ENCODE measurements at places on chromosomes 5 and 9. TPM values are rescaled to one million over a fixed set of nuclear protein-coding genes. Genes with fewer than 3 reads are reported as not detected.

Gene GADD45G
- total RNA-seq, result 40.4 TPM

Gene ARL14EPL
- total RNA-seq, result not detected

Gene SEC61B
- total RNA-seq, result 148 TPM

Gene UNC5A
- total RNA-seq, result not detected

Gene ZBTB5
- 10.6 TPM for total RNA-seq

Gene IFNA2
- total RNA-seq, result not detected

Gene C7
- not detected for total RNA-seq

Gene ADRB2
- 6.9 TPM for total RNA-seq

Gene ENTREP1
- not detected for total RNA-seq

Gene SUSD3
- 69.6 TPM for total RNA-seq

Gene TAF11L10
- total RNA-seq, result not detected

Gene TMC1
- total RNA-seq, result not detected

Gene SPINK13
- not detected for total RNA-seq

Gene PCDHGB4
- not detected for total RNA-seq
